ENCODE measurements at places on chromosomes 7 and 10.

- DNase-seq, result no peak
Measured at GRCh38 chr10:113487154-113487553, 65.7 kb upstream of the HABP2 start.

- DNase-seq, result no peak
Measured at GRCh38 chr7:6186577-6186976, 85.8 kb downstream of the CYTH3 start.

GRCh38 chr7:44274623-44274975, 50.8 kb downstream of the CAMK2B start:
- no peak for DNase-seq

GRCh38 chr7:98870121-98870651, 372 bp upstream of the TMEM130 start:
- peak; percentile 45 for DNase-seq

GRCh38 chr10:60246382-60246781, 143.3 kb downstream of the ANK3 start:
- DNase-seq, result no peak

DNA sequence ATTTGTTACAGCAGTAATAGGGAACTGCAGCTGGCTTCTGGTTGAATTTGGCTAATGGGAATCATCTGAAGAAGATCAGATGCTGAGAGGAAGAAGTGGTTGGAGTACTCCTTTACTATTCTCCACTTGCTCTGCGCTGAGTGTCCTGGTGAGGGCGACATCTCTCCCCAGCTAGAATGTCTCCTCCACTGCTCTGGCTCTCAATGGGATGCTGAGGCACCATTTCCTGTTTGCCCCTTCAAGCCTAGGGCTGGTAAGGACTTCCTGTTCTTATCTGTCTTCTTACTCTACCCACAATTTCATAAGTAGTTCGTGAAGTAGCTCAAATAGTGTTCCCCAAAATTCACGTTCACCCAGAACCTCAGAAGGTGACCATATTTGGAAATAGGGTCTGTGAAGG, 43.2 kb upstream of the TES start:
- DNase-seq, result no peak

- no peak for DNase-seq
Measured at GRCh38 chr10:129844216-129844766, 119.8 kb downstream of the EBF3 start.

DNA sequence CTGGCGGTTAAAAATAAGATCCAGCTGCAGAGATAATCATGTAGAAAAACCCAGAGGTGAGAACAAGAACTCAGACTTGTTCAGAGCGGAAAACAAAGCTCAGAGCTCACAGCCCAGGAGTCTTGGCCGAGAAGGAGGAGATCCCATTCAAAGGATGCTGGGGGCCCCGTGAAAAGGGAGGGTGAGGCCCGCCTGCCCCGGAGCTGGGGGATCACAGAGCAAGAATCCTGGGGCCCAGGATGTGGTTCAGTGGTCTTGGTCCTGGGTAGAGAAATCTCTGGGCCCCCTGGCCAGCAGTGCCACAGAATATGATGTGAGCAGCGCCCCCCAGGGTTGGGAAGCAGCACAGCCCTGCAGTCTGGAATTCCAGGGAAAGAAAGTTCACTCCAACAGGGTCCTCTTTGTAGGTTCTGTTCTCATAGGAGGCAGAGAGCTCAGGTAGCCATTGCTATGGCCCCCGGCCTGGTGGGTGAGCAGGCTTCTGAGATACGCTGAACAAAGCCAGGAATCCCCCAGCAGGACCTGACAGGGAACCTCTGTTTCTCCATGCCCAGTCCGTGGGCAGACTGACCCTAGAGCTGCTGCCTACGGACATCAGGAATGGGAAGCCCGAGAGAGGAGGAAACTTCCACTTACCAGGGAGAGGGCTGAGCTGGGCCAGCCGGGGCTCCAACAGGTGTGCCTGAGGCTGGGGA, 77.7 kb upstream of the GNA12 start:
- no peak for DNase-seq

GRCh38 chr7:25913598-25914224, 238.3 kb upstream of the NFE2L3 start:
- DNase-seq, result no peak

DNA sequence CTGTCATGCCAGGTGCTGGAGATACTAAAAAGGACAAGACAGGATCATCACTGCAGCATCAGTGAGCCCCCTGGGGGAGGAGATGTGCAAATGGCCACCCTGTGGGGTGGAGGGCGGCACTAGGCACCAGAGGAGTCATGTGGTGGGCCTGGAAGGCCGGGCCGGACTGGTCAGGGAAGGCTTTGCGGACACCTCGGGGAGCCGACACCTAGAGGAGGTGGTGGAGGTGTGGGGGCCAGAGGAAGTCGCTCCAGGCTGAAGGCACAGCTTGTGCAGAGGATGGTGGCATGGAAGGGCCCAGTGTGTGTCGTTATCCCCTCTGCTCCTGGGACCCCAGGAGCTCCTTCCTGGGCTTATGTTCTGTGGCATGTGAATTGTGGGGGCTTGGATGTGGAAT, 437.7 kb downstream of the RPS24 start:
- DNase-seq, result no peak

GRCh38 chr10:88458209-88458608, 124.9 kb downstream of the RNLS start:
- no peak for DNase-seq

DNA sequence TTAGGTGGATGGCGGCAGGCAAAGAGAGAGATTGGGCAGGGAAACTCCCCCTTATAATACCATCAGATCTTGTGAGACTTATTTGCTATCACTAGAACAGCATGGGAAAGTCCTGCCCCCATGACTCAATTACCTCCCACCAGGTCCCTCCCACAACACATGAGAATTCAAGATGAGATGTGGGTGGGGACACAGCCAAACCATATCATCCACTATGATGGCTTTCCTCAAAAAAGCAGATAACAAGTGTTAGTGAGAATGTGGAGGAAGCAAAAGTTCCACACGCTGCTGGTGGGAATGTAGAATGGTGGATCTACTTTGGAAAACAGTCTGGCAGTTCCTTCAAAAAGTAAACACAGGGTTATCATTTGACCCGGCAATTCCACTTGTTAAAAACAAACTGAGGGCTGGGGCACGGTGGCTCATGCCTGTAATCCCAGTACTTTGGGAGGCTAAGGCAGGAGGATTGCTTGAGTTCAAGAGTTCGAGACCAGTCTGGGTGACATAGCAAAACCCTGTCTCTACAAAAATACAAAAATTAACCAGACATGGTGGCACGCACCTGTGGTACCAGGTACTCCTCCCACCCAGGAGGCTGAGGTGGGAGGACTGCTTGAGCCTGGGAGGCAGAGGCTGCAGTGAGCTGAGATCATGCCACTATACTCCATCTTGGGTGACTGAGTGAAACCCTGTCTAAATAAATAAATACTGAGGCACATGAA, 161.4 kb upstream of the EEPD1 start:
- DNase-seq, result no peak

DNA sequence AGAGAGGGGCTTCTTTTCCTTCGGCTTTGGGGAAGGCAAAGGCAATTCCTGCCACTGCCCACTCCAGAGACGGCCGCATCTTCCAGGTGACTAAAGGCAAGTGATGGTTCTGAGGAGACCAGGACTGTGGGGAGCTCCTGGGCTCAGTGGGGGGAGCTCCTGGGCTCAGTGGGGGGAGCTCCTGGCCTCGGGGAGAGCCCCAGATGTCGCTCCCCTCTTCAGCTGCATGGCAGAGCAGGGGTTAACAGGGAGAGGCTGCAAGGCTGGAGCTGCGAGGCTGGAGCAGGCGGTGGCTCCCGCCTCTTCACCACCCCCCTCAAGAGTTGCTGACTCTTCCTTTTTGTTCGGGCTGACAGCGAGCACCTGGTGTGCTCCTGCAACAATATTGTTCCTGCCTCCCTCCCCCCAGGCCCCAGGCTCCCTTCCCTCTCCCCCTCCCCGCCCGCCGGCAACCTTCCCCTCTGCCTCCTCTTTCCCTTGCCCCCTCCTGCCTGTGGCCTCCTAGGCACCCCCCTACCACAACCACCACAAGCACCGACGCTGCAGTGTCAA, 56.3 kb upstream of the LBX1 start:
- no peak for DNase-seq

DNA sequence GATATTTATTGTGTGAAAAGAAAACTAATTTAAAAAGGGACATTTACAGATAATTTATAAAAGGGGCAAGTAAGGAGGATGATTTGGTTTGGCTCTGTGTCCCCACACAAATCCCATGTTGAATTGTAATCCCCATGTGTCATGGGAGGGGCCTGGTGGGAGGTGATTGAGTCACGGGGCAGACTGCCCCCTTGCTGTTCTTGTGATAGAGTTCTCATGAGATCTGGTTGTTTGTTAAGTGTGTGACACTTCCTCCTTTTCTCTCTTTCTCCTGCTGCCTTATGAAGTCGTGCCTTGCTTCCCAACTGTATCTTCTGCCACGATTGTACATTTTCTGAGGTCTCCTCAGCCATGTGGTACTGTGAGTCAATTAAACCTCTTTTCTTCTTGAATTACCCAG, 171.0 kb upstream of the SEMA3E start:
- no peak for DNase-seq

DNA sequence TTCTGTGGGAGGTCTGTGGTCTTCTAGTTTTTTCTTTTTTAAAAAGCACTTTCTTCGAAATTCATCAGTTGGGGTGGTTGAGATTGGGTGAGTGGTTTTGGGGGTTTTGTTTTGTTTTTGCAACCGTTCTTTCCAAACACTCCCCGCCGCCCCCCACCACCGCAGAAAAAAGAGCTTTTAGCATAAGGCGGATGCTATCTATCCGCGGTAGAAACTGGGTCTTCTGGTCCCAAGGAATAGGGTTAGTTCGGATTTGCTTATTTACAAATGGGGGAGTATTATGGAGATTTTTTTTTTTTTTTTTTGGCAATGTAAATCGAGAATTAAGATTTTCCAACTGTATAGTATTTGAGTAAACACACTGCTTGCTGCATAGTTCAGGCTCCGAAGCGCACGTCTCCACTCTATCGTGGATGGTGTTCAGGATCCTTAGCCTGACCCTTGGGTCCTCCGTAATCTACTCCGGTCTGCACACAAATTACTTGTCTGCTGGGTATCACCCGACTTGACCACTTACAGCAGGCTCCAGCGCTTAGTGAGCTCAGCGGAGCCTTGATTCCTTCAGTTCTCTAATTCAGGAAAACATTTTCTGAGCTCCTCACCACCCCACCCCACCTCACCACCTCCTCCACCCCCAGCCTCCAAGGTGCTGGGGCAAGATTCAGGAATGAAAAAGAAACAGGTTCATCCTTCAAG, 757 bp upstream of the NRCAM start:
- DNase-seq, result no peak

DNA sequence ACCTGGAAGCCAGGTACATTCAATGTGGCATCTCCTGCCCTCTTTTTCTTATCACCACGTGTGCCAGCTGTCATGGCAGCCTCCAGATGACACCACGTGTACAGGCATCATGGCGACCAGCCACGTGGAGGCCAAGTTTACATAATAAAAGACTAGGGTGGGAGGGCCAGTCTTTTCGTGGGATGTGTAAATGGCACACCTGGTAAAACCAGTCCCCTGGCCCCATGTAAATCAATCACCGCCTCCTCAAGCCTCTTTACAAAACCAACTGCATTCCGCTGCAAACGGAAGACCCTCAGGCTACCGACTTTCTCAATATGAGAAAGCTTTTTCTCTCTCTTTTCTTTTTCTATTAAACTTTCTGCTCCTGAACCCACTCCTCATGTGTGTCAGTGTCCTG, 65.1 kb upstream of the PHF14 start:
- DNase-seq, result no peak

DNA sequence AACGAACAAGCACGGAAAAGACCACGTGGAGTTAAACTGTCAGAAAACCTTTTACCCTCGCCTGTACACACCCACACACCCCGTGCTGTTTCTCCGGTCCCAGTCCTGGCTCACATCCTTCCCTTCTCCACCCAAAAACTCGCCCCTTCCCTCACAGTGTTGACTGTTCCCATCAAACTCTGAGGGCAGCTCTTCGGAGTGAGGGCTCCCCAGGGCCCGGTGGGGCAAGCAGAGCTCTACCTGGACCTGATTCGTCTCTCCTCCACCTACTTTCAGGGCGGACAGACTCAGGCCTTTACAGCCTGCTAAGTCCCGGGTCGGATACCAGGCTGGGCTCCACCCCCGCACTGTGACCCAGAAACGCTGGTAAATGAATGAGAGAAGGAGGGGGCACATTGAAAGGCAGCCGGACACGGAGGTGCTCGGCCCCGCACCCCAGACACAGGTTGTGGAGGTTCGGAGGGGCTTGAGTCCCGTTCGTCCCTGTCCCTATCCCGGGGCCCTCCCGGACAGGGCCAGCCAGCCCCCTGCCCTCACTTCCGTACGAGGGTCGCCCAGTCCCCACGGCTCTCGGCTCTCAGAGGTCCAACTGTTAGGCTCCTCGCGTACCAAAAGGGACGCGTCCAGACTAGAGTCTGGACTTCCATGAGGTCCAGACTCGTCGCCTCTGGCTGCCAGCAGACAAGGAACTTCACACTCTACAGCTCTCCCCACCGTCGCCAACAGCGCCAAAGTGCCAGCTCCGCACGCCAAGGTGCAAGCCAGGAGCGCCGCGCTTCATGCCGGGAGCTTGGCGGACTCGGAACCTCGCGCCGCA, 31.7 kb upstream of the ASL start:
- no peak for DNase-seq

GRCh38 chr7:105794741-105795729, 81.4 kb downstream of the ATXN7L1 start:
- DNase-seq, result no peak

DNA sequence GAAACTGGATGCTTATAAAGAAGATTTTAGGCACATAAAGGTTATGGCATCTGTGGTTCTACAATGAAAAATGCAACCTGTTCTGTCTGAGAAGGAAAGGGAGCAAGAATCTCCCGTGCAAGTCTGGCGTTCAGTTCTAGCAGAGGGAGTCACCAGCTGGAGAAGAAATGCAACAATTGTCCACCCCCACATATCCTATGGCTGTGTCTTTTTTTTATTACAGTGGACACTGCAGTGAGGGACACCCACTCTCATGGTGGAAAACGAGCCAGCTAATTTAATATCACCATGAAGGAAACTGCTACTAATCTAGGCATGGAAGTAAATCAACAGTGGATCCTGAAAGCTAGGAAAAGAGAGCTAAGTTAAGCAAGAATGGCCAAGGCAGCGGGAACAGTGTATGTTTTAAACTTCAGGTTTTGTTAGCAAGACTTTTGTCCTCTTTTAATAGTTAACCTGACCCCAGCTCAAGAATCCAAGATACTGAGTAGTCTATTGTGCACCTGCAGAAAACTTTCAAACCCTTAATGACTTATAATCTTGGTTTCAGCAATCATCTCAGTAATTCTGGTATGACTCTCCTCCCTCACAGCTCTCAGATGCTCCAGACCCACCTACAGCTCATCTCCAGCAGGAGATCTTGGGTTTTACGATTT, 149.3 kb downstream of the FGFR2 start:
- no peak for DNase-seq

DNA sequence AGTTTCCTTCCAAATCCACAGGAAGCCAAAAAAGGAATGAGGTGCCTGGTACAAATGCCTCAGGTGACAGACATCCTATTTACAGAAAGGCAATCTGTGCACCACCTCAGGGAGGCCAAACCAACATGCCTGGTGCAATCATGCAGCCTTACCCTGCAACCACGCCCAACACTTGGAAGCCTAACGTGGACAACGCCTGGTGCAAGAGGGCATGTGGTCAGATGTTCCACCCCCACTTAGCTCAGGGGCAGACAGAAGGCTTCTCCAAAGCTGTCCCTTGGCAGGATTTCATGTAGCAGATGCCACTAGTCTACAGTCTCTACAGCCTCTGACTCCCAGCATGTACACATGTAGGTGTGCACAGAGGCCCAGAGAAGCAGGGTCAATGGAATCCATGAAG, 89.5 kb downstream of the KCNMA1 start:
- DNase-seq, result no peak

Data from T1000 (cell line).